ENCODE measurements at places on chromosomes 5 and 9.

GRCh38 chr5:88663793-88664216 lies 219.2 kb downstream of the MEF2C start:
- DNase-seq, result no peak

- no peak for DNase-seq
These were observed 244.4 kb downstream of the FSTL4 start for GRCh38 chr5:133367984-133368383.

GRCh38 chr5:32581010-32581785 lies 4.2 kb upstream of the SUB1 start:
- DNase-seq, result no peak

DNA sequence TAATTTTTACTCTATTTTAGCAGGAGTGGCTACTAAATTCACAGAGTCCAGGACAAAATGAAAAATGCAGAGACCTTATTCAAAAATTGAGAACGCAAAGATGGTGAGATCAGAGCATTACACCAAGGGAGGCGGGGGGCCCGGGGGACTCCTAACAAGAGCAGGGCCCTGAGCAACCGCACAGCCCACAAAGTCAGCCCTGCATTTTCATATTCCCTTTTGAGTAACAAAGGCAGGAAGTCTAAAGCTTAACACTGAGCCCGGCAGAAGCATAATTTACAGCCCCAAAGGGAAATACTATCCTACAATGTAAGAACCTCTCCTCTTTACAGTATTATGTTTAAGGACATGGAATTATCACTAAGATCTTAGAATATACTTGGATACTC lies 69.4 kb downstream of the TLE1 start:
- DNase-seq, result no peak

- no peak for DNase-seq
These were observed 113.2 kb upstream of the SNX2 start for GRCh38 chr5:122661496-122662180.

DNA sequence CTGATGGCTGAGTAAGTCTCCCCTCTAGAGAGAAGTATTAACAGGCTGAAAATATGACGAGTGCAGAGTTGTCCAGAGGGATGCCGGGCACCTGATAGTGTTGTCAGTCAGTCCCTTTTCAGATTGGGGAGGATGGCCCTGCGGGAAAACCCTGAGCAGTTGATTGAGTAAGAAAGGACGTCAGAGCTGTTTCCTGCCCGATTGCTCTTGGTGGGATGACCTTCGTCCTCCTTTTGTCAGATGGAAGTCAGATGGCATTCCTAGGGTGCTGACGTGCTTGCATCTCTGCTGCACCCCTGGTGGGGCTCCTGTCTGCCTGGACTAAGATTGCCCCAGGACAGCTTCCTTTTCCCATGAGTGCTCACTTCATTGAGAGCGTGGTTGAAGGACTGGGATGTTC lies 9.8 kb downstream of the ZNF354B start:
- DNase-seq, result no peak

DNA sequence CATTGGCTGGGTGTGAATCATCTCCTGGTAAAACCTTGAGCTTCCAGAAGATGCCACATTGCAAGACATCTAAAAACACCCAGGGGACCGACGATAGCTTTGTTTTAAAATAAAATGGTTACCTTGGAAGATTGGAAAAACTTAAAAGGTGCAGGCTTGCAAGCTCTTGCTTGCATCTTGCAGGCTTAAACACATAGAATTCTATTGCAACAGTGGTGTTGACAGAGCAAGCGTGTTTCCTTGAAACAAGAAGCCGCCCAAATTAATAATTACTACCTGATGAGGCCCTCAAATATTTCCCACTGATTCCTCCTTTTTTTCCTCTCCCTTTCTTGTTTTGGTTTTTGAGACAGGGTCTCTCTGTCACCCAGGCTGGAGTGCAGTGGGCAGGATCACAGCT lies 137.1 kb upstream of the BASP1 start:
- no peak for DNase-seq

GRCh38 chr5:1140818-1141189 lies 28.9 kb upstream of the SLC12A7 start:
- no peak for DNase-seq

GRCh38 chr5:102971676-102972293 lies 148.2 kb downstream of the GIN1 start:
- DNase-seq, result no peak

GRCh38 chr9:272251-273213 lies 57.9 kb downstream of the DOCK8 start:
- DNase-seq, result peak; percentile 69

DNA sequence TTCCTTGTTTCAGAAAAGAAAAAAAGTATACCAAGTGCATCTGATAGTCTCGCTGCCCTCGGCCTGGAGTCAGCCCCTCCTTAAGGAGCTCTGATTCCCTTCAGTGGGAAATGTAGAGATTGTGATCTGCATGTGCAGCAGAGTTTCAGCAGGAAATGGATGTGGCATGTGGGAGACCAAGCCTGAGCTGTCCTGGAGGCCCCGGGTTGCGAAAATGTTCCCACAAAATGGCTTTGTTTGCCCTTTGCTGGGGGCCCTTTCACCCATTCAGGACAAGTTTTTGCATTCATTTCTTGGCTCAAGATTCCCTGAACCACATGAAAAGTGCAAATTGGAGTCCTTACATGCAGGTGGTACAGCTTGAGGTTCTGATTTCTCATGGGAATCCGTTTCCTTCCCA lies 230.9 kb downstream of the GADD45G start:
- no peak for DNase-seq

- no peak for DNase-seq
These were observed 379.5 kb upstream of the GRAMD2B start for GRCh38 chr5:126043688-126044087.

- DNase-seq, result no peak
These were observed 937 bp upstream of the MACROH2A1 start for GRCh38 chr5:135399794-135400542.

DNA sequence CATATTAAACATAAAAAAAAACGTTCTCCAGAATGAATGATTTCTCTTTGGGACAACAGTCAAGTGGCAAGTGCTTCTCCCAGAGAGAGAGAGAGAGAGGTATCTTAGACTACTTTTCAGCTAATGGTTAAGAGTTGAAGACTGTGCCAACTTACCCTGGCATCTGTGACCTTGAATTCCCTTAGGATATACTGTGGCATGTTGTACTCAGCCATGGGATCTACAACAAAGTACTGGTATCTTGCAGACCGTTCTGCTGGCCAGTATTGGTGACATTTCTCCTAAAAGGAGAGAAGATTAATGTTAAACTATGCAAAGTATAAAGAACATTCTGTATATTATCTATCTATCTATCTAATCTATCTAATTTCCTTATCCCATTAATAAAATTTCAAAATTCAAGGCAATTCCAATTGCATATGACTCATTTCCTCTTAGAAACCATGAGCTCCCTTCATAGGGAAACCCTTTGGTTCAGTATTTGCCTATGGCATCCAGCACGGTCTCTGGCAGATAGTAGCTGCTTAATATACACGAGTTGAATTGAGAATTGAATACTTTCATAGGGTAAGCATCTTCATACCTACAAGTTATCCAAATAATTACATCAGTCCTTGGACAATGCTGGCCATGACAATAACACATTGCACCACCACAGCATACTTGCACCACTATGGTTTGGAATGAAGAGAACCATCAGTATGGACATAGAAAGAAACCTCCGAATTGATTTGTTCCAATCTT lies 539.4 kb upstream of the DMAC1 start:
- DNase-seq, result no peak

DNA sequence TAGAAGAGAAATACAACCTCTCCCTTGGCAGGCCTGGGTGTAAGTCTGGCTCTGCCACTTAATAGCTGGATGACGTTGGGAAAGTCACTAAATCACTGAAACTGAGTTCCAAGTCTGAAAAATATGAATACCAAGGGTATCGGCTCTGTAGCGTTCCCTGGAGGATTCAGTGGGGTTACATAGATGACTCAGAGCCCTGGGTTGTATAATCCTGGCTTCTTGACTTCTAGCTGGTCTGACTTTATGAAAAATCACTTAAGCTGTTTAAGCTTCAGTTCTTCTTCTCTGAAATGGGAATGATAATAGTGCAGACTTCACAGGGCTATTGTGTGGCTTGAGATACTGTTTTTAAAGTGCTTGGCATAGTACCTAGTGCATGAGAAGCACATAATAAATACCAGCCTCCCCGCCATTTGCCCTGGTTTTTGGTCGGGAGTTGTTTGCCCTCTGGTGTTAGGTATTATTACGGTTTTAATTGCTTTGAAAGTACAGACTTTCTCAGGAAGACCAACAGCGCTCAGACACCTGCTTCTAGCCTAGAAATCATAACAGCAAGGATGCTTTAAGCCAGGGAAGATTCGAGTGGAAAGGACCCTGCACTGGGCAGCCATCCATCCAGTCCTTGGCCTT lies 43.0 kb downstream of the CYFIP2 start:
- DNase-seq, result no peak

GRCh38 chr5:125528881-125529280 lies 782.4 kb upstream of the ZNF608 start:
- no peak for DNase-seq

DNA sequence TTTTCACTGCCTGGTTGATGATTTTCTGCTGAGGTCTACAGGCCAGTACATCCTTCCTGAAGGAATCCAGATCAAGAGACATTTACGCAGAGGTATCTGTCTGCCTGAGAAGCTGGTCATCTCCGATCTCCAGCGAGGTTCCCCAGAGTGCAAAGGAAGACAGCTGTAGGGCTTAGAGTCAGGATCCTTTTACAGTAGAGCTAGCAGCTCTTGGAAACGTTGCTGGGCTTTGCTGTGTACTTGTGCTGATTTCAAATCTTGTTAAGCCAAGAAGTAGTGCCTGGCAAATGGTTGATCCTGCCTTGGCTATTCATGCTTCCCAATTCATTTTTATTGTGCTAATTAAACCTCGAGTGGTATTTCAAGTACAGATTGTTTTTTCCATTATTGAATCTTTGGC lies 48.9 kb downstream of the NTRK2 start:
- no peak for DNase-seq

GRCh38 chr5:95734906-95735305 lies 3.8 kb downstream of the RHOBTB3 start:
- DNase-seq, result no peak

DNA sequence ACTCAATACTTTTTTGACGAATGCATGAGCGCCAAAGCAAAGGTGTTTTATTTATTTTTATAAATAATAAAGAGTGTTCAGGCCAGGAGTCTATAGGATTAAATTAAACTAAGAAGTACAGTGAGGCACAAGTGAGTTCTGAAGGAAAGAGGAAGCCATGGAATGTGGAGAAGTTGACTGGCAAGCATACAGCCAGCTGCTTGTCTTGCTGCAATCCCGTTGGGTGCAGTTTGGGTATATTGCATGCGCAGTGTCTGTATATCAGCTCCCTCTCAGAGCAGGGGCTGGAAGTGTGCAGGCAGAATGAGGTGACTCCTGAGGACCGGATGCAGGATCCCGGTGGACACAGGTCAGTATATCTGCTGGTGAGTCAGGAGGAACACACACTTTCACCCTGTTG lies 315.6 kb downstream of the ZSWIM6 start:
- no peak for DNase-seq

- no peak for DNase-seq
These were observed 63.8 kb downstream of the SMIM15 start for GRCh38 chr5:61098251-61098995.

- DNase-seq, result no peak
These were observed 12.0 kb upstream of the IFNA1 start for GRCh38 chr9:21428235-21428634.

DNA sequence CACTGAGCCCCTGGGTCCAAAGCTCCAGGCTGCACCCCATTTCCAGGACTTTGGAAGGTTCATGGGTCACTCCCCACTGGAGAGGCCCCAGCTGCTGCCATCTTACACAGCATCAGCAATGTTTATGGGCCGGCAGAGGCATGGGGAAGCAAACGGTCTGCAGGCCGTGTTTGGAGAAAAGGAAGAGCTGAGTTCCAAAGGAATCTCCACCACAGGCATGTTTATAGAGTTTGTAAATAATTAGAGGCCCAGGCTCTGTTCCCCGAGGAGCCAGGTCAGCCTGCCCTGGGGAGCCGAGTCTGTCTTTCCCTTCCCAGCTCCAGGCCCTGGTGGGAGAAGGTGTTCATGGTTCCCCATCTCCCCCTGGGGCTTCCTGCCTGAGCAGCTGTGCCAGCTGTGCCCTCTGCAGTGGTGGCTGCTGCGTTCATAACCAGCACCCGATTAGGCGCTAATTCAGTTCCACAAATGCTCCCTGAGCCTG lies 64.8 kb downstream of the COL27A1 start:
- no peak for DNase-seq

- no peak for DNase-seq
These were observed 25.3 kb upstream of the ANXA2R start for GRCh38 chr5:43065387-43065947.

- no peak for DNase-seq
These were observed 89.7 kb downstream of the MLLT3 start for GRCh38 chr9:20532584-20532983.

DNA sequence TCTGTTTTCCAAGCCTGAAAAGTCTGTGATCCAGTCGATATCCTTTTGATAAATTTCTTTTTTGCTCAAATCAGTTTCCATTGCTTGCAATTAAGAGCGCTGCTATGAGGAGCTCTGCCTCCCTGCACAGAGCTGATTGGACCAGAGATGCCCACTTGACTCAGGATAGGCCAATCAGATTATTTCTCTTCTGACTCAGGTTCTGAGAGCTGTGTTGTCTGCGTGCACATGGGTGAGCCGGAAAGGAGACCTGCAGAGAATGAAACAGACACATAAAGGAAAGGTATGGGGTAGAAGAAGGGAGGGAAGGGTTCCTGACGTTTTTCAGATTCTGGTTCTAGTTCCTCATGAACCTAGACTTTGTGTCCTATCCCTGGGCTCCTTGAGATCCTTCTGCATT lies 15.8 kb upstream of the FABP6 start:
- DNase-seq, result no peak

GRCh38 chr5:128355961-128356360 lies 182.1 kb downstream of the FBN2 start:
- DNase-seq, result no peak

DNA sequence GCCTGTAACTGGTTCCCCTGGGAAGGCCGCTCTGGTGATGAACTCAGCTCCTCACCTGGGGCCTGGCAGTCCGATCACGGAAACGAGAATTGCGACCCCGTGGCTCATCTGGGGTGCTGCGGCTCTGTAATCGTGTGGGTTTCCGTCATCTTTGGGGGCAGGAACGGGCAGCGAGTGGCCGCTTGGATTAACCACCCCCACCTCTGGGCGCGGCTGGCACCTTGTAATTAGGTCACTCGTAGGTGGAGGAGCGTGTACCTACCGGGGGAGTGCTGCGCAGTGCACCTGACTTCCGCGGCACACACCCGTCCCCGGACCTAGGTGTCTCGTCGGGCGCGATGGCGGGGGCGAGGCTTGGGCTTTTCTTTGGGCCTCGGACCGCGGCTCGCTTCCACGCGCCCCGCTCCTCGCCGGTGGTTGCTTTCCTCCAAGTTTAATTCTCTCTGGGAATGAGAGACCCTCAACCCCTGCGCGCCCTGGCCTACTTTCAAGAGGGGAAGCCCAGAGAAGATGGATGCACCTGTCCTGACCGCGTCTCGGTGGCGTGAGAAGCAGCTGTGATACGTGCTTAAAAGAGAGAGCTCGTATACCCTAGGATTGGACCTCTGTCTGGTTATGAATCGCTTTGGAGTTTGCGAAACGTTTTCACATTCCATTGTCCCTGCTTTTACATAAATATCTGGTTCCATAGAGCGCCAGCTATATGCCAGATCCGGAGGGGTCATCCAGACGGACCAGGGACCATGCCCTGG lies 744 bp upstream of the PPP2CA start:
- peak; percentile 83 for DNase-seq

- DNase-seq, result no peak
These were observed 10.8 kb downstream of the DMRTA1 start for GRCh38 chr9:22457448-22457847.
